Cardiac muscle cell (in vitro differentiated cells and primary cell): ENCODE measurements at places on chromosomes 3 and 15. TPM values are rescaled to one million over a fixed set of nuclear protein-coding genes. Genes with fewer than 3 reads are reported as not detected.

Gene HYAL3
- 2.4 and 6.2 TPM in 2 replicates for polyA plus RNA-seq

Gene SHC4
- 1.3 and 2.8 TPM in 2 replicates for polyA plus RNA-seq

Gene GXYLT2
- polyA plus RNA-seq = 25.7 and 34.6 TPM in 2 replicates

Gene MRAS
- polyA plus RNA-seq = 66.5 and 105 TPM in 2 replicates

Gene A4GNT
- not detected in 2 replicates for polyA plus RNA-seq

Gene SLC24A5
- 0.05 TPM in 1 of 2 replicates, not detected in the other for polyA plus RNA-seq

Gene MFN1
- 17.3 and 24.9 TPM in 2 replicates for polyA plus RNA-seq

Gene PLA2G4E
- polyA plus RNA-seq = not detected in 2 replicates

DNA sequence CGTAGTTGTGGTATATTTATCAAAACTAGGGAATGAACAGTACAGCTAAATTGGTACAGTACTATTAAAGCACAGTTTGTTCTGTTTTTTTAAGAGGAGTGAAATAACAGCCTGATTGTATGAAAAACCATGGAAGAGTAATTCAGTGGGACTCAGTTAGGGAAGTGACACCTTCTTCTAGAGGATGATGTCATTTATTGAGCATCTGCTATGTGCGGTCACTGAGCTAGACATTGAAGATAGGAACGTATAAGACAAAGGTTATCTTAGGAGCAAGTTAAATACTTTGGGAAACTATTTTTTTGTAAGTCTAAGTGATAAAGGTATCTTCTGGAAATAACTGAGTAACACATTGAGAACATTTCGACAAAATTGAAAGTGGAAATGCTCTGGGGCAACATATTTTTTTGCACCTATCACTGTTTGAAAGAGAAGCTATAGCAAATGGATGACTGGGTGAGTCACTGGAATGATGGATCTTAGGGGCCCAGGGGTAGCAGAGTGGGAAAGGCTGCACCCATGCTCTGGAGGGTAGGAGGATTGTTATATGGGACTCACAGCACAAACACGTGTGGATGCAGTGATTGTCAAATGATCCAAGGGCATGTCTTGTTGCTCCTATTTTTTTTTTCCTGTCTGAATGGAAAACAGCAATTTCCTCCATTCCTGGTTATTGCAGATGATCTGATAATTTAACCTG is 43.0 kb downstream of the OXNAD1 start:
- DNase-seq = peak; percentile 40

DNA sequence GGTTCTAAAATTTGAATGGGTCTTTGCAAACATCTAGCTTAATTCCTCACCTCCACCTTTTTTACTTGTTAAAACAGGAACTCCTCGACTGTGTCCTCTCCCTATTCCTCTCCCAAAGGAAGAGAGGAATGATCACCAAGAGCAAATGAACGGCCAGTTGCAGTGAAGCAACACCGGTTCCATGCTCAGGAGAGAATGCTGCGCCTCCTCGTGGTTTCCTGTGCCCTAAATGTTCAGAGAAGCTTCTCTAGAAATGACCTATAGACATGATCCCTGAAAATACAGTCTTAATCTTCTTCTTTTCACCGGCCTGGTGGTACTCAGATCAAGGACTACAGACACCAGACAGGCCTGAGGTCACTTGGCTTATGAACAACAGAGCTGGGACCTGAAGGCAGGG is 65.1 kb upstream of the GUCA1C start:
- DNase-seq = no peak

DNA sequence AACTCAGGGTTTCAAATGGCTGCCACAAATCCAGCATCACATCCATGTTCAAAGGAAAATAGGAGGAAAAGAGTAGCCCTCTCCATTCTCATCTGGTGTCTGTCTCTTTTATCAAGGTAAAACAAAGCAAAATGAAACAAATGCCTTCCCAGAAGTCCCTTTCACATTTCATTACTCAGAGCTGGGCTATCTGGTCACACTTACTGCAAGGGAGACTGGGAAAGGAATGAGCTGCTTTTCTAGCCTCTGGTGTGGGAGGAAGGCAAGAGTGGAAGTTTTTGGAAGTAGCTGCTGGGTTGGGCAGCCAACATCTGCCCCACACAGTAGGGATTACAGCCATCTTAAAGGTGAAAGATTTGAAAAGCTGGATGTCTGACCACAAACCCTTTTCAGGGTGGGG is 51.8 kb downstream of the KLF15 start:
- no peak for DNase-seq

DNA sequence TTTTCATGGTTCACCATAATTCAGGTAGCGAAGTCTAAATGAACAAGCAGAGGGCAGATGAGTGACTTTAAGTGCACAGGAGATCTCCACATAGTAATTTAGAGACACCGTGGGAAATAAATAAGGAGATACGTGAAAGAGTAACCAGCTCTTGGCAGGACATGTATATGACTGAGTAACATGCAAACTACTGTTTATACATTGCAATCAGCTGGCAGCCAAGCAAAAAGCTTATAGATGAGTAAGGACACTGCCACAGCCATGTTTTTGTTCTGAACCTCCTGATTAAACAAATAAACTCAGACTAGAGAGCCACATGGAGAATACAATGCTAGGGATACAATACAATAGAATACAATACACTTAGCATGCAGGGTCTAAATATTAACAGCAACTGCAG is 252.4 kb downstream of the FHIT start:
- no peak for DNase-seq

DNA sequence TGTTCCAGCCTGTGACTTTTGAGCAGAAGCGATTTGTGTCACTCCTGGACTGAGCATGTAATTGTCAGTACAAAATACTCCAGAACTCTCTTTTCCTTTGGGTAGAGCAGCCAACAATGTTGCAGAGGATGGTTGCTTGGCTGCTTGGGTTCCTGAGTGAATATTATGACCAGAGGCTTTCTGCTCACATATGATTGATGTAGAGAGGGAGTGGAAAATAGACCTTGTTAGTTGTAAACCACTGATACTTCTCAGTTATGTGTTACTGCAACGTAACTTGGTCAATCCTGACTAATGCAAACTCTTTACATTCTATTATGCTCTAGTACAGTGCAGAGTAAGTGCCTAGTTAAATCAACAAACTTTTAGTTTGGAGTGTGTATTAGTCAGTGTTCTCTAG is 322.6 kb upstream of the KCNH8 start:
- DNase-seq = no peak

DNA sequence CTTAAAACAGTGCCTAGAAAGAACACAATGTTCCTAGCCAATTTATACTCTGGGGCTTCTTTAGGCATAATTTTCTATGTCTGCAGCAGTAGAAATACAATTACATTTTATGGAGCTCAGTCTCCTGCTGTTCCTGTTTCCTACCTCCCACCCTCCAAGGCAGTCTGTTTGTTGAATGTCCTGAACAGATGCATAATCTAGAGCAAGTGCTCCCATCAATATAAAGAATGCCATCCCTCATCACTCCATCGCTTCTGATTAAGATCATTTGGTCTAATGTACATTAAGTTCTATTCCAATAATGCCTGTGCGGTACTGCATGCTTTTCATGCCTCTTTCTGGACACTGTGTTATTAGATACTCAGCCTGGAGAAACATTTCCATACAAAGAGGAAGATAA is 869.8 kb upstream of the CFAP20DC start:
- DNase-seq = no peak

DNA sequence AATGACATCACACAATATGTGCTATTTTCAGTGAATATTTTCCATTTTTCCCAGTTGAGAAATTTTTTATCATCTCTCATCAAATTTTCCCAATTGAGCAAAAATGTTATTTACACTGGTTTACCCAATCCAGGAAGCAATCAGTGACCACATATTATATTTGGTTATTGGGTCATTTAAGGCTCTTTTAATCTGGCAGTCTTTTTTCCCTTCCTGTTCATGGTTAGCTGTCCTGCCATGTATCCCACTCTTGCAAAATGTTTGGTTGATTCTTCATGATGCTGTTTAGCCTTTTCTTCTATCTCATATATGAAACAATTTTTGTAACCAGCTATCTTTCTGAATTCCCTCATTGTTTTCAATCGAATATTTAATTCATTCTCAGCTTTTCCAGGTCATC is 626.0 kb downstream of the RBMS3 start:
- DNase-seq = no peak

DNA sequence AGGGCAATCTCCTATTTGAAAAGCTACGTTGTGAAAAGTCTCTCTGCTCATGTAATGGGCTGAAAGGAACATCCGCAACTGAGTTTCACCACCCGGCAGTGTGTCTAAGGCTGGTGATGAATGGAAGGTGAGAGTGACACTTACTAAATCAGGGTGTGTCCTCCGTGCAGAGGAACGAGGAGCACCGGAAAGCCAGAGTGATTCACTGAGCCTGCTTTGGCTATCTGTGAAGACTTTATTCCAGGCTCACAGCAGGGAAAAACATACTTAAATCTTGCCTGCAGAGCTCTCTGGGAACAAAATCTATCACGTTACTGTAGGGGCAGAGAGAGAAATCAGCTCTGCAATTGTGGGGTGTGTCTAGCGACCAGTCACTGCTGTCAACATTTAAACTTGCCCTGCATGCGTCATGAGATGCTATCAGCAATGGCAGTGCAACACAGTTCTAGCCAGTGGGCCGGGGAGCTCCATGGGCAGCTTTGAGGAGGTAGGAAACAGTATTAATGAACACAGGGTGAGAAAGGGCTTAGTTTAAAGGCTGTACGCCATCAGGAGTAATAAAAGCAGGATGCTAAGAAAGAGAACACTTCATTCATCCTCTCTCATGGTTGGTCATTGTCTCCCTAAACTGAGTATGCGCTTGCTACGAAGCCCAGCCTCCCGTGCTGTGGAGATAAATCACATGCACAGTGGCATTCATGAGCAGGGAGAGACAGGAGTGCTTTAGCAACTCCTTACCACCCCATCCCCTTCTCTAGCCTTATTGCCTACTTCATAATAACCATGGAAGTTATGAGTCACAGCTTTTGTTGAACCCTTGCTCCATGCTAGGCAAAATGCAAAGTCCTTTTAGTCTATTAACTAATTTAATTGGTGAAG is 542.7 kb upstream of the ADAMTS9 start:
- DNase-seq = no peak

- no peak for DNase-seq
Observed at GRCh38 chr15:52115598-52116427, 3.2 kb upstream of the BCL2L10 start.

GRCh38 chr3:172199850-172200369 is 160.5 kb downstream of the FNDC3B start:
- no peak for DNase-seq

DNA sequence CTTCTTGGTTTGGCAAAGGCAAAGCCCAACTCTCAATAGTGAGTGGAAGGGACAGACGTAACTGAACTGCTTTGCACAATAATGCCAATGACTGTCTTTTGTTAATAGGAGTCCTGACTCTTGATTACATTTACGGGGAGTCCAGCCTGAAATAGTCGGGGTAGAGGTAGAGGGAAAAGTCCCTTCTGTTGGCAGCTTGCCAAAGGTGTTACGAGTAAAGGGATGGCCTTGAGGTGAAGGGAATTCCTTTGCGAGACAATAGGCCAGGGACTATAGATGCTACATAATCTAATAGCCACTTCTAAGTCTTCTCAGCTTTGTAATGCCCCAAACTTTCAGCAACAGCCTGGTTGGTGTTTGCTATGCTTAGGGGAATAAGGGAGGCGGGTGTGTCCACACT is 2.2 kb upstream of the SENP2 start:
- no peak for DNase-seq

DNA sequence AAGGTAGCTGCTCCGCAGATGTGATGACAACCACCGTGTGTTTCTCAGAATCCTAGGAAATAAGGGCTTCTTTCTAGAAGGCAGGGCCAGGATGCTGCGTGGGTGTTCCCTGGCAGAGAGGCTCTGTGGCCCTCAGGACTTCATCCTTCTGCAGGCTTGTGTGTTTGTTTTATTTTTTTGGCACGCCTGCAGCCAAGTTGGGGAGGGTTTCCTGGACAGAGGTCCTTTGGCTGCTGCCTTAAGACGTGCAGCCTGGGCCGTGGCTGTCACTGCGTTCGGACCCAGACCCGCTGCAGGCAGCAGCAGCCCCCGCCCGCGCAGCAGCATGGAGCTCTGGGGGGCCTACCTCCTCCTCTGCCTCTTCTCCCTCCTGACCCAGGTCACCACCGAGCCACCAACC is at the start of gene CLEC3B:
TSS of gene CLEC3B (plus strand) at position 266 of the 400 bp plus-strand sequence. CDS start at position 326, 60 bp downstream.
- DNase-seq = no peak

- DNase-seq = no peak
Observed at GRCh38 chr3:106707347-106707746, 669.9 kb upstream of the CCDC54 start.

GRCh38 chr15:100438570-100438969 is 90.2 kb downstream of the CERS3 start:
- peak; percentile 82 for DNase-seq

GRCh38 chr3:36215241-36215640 is 165.1 kb upstream of the STAC start:
- no peak for DNase-seq
